ENCODE measurements at places on chromosomes 13 and 19.
A peak's percentile ranks its signal among the peaks of the same experiment; 100 is the strongest.

- no peak for DNase-seq
Observed at GRCh38 chr13:31824705-31825517, 85.6 kb downstream of the RXFP2 start.

- DNase-seq, result no peak
Observed at GRCh38 chr13:97249796-97250495, 27.8 kb downstream of the MBNL2 start.

DNA sequence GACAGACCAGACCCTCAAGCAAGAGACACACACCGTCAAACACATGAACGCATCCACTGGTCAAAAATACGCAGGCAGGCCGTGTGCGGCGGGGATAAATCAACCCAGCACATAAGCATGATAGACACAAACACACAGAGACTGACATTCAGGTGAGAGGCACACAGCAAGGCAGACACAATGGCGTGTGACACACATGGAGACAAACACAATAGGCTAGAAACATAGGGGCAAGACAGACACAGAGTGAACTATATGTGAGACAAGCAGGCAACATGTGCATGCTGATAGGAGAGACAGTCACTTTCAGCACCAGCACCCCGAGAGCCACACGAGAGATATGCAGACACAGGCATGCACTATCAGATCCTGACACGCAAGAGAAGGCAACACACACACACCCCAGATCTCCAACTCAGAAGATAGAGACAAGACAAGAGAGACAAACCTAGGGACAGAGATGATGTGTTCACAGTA, 6.9 kb upstream of the JUNB start:
- no peak for DNase-seq

DNA sequence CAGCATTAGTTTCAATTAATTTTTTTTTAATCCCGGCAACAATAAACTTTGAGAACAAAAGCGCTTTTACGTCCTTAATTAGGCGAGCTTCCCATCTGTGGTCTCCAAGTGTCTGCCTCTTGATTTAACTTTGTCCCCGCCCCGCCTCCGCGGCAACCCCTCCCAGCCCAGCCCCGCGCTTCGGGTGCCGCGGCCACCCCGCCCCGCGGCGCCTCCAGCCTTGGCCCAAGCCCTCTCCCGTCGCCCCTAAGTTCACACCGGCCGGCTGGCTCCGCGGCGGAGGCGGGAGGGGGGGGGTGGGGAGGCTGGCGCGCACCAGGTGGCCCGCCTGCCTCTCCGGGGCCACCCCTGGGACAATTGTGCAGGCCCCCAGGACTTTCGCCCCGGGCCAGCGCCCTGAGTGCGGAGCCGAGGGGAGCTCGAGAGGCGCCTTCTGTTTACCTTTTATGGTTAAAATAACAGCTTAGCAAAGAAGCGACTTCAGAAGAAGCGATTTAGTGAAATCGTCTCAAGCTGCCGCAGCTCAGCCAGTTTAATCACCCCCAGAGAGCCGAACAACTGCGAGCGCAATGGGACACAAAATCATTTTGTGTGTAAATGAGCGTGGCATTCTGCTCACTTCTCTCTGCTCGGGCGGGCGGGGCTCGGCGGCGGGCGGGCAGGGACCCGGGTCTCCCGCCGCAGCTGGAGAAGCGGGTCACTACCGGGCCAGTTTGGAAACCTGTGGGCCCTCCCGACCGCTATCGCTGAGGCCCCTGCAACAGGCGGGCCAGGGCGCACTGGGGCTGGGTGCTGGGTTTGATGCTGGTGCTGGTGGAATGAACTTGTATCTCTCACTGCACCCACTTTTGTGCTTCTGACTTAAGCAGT, 1.4 kb downstream of the KCTD15 start:
- no peak for DNase-seq

DNA sequence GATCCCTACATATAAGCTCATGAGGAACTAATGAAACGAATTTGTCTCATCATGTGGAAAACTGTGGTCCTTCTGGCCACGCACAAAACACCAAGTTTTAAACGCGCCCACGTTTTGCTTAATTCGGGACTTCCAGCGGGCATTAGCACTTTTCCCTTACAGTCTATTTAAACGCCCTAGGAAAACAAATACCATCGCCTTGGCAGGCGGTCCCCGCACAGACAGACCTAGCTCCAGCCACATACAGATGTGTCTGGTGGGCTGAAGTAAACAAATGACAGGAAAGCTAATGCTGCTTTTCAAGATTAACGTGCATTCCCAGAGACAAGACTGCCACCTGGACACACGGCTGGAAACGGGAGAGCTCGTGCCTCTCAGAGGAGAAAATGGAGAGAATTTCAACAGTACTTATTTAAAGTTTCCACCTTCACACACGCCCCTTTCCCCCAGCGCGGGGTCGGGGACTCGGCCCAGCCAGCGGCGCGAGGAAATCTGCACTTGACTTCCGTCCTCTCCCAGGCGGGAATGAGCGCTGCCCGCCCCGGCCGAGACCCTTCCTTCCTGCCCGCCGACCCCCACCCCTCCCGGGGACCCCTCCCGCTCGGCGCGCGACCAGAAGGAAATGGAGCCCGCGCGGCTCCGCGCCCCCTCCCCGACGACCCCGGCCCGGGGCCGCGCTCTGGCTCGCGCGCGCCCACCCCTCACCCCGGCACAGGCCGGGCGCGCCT, 931 bp downstream of the USP12 start:
- no peak for DNase-seq

GRCh38 chr13:21833921-21834320, 163.0 kb downstream of the FGF9 start:
- no peak for DNase-seq

GRCh38 chr13:40401911-40402776, 264.3 kb downstream of the FOXO1 start:
- DNase-seq, result peak; percentile 74
